ENCODE measurements at places on chromosomes 3 and 15.

DNA sequence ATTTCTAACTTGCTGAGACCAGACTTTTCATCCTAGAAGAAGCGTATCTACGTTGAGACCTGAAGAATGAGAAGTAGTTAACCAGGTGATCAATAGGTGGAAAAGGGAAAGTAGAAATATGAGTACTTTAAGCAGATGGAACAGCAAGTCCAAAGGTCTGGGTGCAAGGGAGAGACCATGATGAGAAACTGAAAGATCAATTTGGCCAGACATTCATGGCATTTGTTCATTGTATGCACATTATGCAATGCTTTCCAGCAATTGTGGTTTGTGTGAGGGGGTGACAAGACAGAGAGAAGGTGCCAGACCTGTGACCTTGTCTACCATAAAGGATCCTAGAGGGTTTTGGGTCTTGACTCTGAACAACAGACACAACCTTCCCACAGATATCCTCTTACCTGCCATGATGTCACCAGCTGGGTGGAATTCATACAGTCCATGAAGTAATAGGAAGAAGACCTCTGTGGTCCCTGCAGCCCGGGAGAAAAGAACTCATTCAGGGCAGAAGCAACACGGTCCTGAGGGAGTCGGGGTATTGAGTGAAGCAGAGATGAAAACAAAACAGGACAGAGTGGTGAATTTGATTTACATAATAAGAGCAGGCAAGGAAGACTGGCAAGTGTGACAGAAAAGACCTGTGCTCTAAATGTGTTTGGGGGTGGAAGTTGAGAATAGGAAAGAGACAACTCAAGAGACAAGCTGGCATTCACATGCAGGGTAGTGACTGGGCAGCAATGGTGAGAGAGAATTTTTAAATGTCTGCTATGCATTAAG, 63.4 kb upstream of the PSMD6 start:
- no peak for DNase-seq

DNA sequence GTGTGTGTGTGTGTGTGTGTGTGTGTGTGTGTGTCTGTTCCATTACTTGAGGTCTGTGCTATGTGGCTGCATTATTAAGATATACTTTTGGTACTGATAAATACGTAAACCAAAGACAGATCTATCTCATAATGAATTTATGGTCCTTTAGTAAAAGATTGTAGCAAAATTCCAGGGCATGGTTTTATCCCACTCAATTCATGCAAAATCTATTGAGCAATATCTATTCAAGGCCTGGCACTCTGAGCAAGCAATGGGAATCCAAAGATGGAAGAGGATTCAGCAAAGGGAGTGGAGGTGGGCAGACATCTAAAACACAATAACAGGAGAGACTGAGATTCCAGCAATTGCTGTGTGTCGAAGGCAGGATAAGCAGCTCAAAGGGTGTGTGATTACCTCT, 86.8 kb downstream of the RFTN1 start:
- DNase-seq = no peak

DNA sequence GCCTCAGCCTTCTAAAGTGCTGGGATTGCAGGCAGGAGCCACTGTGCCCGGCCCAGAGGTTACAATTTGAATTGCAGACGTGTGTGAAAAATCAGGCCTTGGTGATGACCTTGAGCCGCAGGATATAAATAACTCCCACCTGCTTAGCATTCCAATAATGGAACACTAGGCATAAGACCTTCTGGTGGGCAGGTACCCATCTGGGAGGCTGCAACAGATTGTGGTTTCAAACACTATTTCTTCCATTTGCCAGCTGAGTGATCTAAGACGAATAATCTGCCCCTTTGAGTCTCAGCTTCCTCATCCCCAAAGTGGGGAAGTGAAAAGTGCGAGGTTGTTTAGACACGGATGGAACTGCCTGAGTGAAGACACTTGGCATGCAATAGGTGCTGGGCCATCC, 47.7 kb upstream of the HERC1 start:
- no peak for DNase-seq

GRCh38 chr15:87489456-87489855, 767.1 kb downstream of the NTRK3 start:
- DNase-seq = no peak

DNA sequence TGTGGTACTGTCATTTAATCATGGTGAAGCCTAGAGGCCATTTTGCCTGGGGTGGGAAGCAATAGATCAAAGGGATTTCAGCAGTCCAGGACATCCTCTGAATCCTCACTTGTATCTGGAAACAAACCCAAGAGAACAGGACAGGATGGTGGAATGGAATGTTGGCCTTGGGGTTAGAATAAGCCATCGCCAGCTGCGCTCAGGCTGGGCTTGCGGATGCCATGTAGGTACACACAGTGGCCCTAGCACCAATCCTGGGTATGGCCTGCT, 76.5 kb upstream of the ALDH1A3 start:
- no peak for DNase-seq

- no peak for DNase-seq
Observed at GRCh38 chr15:72790302-72790910, 6.8 kb upstream of the ADPGK start.

- no peak for DNase-seq
Observed at GRCh38 chr15:90686435-90687218, 30.5 kb upstream of the BLM start.

DNA sequence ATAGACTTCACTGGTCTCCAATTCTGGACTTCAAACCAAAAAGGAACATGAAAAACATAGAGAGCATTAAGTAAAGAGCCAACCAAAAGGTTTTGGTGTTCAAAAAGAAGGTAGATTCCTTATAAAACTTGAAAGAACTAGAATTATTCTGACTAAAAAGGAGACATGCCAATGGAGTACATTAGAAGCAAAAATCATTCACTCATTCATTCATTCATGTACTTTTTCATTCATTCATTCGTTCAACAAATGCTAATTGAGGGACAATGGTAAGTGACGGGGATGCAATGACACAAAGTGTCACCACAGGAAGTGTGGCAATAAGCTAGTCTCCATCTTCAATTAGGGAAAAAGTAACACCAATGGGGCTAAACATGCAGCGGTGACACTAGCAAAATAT, 181.0 kb upstream of the ATP11B start:
- no peak for DNase-seq

Measured in H54 (cell line).